Activated CD4-positive, alpha-beta T cell treated with anti-CD3 and anti-CD28 coated beads, Interleukin-2, Interleukin-6, amounts not matched to agents 100 ng/mL and 50 ng/mL, durations not matched to agents 16 hours and 8 hours (primary cell): ENCODE measurements at places on chromosomes 3 and 15.
A peak's percentile ranks its signal among the peaks of the same experiment; 100 is the strongest.

DNA sequence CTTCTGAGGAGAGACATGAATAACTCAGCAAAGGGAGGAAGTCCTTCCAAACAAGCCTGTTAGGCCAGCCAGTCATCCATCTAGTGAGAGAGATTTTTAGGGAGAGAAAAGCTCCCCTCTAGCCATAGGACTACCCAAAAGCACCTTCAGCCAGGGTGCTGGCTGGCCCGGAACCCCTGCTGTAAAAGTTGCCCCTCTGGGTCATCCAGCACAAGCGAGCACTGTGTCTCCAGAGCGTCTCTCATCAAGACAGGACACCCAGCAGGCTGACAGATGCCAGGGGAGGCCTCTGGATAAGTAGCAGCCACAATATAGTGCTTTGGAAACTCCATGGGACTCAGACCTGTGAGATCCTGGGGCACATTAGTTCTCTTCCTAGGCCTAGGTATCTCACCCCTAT is 24.5 kb downstream of the ANXA2 start:
- no peak for DNase-seq

GRCh38 chr3:88003115-88003755 is 55.6 kb downstream of the CGGBP1 start:
- DNase-seq: peak; percentile 45

GRCh38 chr3:74295479-74295878 is 319.0 kb downstream of the CNTN3 start:
- no peak for DNase-seq

DNA sequence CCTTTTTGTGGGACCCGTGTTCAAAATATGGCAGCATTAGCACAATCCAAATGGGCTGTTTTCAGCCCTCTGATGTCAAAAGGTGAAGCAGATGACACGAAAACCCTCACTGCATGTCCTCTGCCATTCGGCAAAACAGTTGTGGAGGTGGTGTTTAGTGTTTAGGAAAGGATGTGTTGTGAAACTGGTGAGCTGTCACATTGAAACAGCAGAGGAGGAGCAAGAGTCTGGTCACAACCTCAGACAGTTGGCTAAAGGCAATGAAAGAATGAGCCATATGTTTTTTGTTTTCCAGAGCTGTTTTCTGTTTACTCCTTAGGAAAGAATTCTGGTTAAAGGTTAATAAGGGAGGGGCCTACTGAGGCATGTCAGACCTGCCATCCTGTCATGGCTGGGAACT is 140.7 kb downstream of the VPS8 start:
- DNase-seq: no peak

DNA sequence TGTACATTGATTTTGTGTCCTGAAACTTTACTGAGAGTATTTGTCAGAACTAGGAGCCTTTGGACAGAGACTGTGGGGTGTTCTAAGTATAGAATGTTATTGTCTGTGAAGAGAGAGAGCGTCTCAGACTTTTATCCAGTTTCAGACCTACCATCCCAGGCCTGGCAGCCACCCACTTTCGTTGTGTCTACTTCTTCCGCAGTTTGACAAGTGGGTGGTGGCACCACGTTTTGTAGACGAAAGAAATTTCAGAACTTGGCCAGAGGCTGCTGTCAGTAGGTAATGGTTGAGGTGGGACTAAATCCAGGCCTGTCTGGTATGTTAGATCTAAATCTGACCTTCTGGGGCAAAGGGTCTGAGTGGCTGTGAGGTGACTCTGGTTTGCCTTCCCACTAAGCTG is 13.4 kb upstream of the TRAK1 start:
- no peak for DNase-seq

GRCh38 chr3:190012314-190012782 is 108.3 kb downstream of the P3H2 start:
- DNase-seq: no peak

- no peak for DNase-seq
Observed at GRCh38 chr3:143707848-143708247, 140.4 kb downstream of the SLC9A9 start.

GRCh38 chr3:187889601-187890404 is 144.5 kb upstream of the BCL6 start:
- DNase-seq: no peak

GRCh38 chr3:195757438-195757770 is 36.6 kb downstream of the MUC20 start:
- no peak for DNase-seq

- no peak for DNase-seq
Observed at GRCh38 chr3:47825590-47825989, 22.7 kb downstream of the DHX30 start.

DNA sequence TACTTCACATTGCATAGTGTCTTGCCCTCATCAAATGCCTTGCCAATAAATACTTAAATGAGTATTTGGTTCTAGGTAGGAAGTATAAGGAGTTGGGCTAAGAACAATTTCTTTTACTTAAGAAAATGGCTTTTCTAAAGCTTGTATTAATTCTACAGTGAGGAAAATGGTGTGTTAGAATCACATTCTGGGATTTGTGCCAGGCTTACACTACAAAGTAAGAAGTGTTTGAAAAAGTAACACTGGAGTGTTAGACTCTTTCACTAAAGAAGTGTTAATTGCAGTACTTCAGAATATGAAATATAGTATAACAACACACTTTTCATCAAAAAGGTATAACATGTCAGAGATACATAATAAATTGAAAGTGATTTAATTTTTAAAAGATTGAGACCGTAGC is 328.7 kb downstream of the C3orf38 start:
- no peak for DNase-seq

GRCh38 chr15:83747050-83747717 is 93.3 kb downstream of the ADAMTSL3 start:
- no peak for DNase-seq

- no peak for DNase-seq
Observed at GRCh38 chr3:52088445-52089367, 32.3 kb upstream of the DUSP7 start.

GRCh38 chr15:72824112-72824511 is 40.6 kb upstream of the ADPGK start:
- DNase-seq: no peak

- peak; percentile 88 for DNase-seq
Observed at GRCh38 chr3:160801386-160802118, 45.5 kb downstream of the PPM1L start.

DNA sequence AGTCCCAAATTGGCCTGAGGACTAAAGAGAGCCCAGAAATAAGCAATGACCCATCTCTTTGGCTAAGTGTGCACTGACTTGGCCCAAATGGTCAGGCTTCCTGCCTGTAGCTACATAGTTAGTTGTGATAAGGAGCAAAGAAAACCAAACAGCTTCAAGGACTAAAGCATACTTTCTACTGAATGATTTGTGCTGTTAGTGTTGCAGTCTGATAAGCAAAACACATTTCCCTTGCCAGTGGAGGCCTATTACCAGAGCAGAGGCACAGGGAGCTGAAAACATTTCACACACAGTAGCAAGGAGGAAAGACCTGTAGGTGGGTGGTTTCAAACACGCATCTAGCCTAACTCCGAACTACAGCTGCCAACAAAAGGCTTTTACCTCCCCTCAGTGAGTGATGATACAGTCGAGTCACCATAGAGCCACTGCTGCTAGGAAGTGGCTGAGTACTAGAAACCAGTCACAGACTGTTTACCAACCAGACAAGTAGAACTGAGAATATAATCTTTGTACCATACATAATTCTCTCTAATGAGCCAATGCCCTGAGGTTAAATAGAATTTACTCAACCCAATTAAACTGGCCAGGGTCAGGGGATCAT is 222.3 kb upstream of the THBS1 start:
- DNase-seq: no peak

DNA sequence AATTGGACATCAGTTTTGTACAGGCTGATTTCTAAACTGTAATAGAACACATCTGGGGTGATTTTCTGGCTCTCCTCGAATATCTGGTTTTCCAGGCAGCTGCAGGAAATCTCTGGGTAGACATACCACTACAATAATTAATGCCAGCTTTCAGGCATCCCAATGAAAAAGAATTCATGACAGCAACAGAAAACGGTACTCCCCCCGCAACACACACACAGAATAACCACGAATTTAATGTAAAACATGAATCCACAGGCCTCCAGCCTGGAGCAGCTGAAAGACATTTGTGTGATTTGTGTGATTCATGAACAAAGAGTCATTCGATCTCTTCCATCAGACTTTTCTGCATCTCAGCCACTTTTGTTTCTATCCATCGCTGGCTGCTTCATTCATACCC is 262.2 kb downstream of the MAGI1 start:
- no peak for DNase-seq

DNA sequence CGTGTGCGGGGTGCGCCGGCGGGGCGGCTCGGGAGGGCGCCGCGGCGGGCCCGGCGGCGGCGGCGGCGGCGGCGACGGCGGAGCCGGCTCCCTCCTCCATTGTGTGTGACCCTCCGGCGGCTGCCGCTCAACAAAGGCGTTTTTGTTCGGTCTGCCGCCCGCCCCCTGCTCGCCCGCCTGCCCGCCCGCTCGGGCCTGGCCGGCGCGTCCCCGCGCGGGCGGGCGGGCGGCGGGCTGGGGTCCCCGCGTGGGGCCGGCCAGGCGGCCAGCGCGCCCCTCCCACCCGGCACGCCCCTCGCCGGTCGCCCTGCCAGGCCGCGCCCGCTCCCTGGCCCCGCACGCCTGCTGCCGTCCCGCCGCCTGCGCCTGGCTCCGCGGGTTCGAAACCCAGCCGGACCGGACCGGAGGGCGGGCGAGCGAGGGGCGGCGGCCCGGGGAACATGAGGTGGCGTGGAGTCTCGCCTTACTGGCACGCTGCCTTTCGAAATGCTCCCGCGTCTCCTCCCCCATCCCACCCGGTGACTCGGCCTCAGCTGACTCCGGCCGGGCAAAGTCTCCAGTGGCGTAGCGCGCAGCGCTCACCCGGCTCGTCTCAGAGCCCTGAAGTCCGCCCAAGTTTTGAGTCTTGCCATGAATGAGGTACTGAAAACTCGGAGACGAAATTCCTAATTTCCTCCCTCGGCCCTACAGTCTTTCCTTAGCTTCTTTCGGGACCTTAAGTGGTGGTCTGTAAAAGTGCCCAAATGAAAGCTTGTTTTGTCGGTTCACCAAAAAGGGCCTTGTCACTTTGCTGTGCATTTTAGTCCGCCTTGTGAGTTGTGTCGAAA is 588 bp downstream of the MAPK6 start:
- DNase-seq: peak; percentile 78

- no peak for DNase-seq
Observed at GRCh38 chr3:57256844-57257243, 29.3 kb downstream of the APPL1 start.

DNA sequence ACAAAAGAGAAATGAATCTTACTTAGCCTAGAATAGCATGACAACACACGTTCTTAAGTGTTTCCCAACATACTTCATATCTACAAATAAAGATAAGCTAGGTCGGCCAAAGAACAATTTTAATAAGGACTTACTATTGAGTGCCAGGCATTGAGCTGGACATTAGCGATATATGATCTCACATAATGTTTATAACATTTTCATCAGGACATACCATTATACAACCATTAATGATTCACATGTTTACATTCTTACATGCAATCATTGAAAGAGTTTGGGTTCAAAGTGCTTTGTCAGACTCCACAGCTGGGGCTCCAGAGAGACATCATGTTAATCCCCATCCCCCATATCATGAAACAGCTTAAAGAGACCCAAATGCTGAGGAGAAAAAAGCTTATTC is 189.0 kb downstream of the STT3B start:
- DNase-seq: no peak

- DNase-seq: no peak
Observed at GRCh38 chr3:15606434-15606891, 4.9 kb downstream of the BTD start.

GRCh38 chr3:184186902-184187207 is 856 bp downstream of the ABCF3 start:
- DNase-seq: no peak

DNA sequence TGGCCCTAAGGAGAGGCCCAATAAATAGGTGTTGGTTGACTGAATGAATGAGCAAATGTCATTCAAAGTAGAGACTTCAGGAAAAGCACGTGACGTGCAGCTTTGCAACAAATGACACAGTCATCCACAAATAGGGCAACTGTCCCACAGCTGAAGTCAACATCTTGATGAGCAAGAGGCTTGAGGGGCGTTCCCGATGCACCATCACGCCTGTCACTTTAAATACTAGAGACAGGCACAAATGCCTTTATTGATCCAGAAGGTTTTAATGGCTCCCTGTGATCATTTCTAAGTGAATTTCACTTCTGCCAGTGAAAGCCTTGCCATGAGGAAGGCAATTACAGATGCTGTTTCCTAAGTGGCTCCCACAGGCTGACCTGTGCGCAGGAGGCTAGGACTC is 43.6 kb downstream of the ABTB1 start:
- no peak for DNase-seq

- no peak for DNase-seq
Observed at GRCh38 chr15:71306538-71306937, 191.3 kb downstream of the THSD4 start.

GRCh38 chr3:129855832-129856419 is 37.6 kb downstream of the TMCC1 start:
- peak; percentile 61 for DNase-seq

- DNase-seq: no peak
Observed at GRCh38 chr15:48222627-48223026, 16.5 kb downstream of the SLC12A1 start.
